Transverse colon (tissue), 4 donors: ENCODE measurements at places on chromosomes 5 and 9. TPM values are rescaled to one million over a fixed set of nuclear protein-coding genes. Genes with fewer than 3 reads are reported as not detected.

GRCh38 chr5:34695275-34696027, 39.3 kb downstream of the RAI14 start:
- no peaks in the 10 kb centered on the region for H3K36me3 ChIP-seq
- DNase-seq = no peak
- H3K27me3 ChIP-seq = no peaks in the 10 kb centered on the region
- H3K27ac ChIP-seq = peak overlapping the region; percentile 20

GRCh38 chr5:66306105-66306843, 162.2 kb downstream of the SREK1 start:
- DNase-seq = peak; percentile 34
- no peaks in the 10 kb centered on the region for H3K36me3 ChIP-seq
- H3K4me3 ChIP-seq = no peak overlapping the region
- peaks cover 6% of the 10 kb centered on the region for H3K27me3 ChIP-seq
- H3K27ac ChIP-seq = no peak overlapping the region

DNA sequence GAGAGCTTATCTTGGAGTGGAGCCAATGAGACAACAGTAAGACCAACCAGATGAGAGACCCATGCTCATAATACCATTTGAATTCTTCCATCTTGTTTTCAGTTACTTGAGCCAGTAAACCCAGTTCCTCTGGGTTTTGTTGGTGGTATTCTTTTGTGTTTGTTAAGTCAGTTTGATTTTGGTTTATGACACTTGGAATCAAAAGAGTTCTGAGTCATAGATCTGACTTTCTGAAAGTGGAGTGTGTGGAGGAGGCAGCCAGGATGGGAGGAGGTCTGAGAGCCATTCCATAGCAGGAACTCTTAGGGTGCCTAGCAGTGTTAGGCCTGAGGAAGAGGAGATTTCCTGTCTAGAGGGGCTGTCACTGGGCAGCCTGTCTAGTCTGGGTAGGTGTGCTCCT, 24.6 kb upstream of the PANK3 start:
- H3K27ac ChIP-seq = no peak overlapping the region
- H3K36me3 ChIP-seq = no peaks in the 10 kb centered on the region
- no peak overlapping the region for H3K4me3 ChIP-seq

DNA sequence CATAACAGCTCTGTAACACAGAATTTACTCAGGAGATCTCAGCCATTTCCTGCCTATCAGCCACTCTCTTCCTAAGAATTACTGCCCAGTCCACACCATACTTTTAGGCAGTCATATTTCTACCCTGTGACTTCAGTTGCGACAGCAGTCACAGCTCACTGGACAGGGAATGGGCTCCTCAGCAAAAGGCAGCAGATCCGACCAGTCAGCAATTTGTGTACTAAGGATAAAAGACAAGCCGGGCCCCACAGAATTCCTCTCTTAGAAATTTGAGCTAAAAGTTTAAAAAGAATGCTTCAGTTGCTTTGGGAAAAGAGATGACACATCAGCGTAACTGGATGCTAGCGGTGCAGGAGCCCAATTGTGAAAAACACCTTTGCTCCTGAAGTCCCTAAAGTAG, 172.1 kb downstream of the ENC1 start:
- H3K4me1 ChIP-seq = no peaks in the 10 kb centered on the region
- H3K27me3 ChIP-seq = no peaks in the 10 kb centered on the region
- H3K27ac ChIP-seq = no peak overlapping the region
- no peak overlapping the region for H3K4me3 ChIP-seq
- H3K36me3 ChIP-seq = no peaks in the 10 kb centered on the region
- DNase-seq = no peak

Gene OR13C3
- not detected for total RNA-seq
